Natural killer cell (primary cell): ENCODE measurements at places on chromosomes 11 and 22.

DNA sequence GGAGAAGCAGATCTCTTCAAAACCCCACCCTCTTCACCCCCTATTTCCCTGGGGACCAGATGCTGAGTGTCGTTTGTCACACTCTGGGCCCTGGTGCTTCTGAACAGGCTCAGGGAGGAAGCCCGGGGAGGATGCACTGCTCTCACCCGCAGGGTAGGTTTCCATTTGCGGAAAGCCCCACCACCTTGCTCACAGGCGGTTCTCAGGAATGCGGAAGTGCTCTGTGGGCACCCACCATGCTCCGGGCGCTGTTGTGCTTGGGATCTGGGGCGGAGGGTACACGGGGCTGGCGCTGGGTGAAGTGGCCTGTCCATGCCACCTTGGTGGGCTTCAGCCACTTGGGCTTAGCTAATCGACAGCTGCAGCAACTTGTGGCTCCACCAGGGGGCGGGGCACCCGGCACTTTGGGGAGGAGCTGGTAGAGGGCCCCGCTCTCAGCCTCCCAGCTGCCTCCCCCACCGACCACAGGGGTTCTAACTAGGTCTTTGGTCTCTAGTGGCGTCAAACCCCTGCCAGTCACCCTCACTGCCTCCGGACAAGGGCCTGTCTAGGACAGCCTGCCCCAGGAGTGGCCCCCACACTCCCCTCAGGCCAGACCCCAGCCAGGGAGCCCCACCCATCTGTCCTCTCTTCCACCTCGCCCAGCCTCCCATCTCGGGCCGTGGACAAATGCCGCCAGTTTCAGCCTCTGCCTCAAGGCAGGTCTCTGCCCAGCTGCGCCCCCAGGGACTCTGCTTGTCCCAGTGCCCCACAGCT lies 7.4 kb downstream of the NDUFV1 start:
- peak; percentile 95 for DNase-seq

DNA sequence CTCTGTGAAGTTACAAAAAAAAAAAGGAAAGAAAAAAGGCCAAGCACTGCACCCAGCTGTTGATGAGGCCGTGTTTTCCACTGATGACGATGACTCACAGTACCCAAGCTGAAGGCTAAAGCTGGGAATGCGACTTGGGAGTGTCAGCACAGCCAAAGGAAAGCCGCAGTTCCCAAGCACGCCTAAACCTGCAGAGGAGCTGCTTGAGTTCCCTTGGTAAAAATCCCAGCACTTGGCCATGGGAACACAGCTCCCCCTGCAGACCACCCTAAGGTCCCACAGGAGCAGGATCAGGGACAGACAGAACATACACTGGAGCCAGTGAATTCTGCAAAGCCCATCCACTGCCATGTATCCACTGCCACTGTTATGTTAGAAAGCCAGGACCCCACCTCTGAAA lies 39.9 kb downstream of the SERGEF start:
- DNase-seq, result no peak

GRCh38 chr11:15890031-15890713 lies 466.2 kb downstream of the SOX6 start:
- no peak for DNase-seq

DNA sequence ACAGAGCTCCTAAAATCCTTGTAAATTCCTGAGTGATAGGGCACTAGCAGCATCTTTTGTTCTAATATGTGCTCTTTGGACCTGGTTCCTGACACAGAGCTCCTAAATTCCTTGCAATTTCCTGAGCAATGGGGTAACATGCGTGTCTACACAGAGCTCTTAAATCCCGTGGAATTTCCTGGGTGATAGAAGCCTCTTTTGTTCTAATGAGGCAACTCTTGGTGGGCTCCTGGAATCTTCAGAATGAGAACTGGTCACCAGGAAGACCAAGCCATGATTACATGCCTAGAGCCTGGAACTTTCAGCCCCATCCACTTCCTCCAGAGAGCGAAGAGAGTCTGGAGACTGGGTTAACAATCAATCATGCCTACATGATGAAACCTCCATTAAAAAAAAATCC lies 19.0 kb downstream of the RSF1 start:
- DNase-seq, result no peak

- DNase-seq, result no peak
Observed at GRCh38 chr11:127027789-127028188, 27.2 kb upstream of the KIRREL3 start.

DNA sequence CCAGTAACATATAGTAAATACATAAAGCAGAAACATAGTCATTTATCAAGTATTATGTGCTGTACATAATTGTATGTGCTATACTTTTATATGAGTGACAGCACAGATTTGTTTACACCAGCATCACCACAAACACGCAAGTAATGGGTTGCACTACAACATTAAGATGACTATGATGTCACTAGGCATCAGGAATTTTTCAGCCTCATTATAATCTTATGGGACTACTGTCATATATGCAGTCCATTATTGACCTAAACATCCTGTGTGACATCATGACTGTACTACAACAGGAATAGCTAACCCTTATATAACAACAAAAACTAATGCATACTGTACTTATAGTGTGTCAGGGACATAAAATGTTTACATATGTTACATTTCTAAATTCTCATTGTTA lies 50.2 kb upstream of the IZUMO1R start:
- DNase-seq, result no peak

GRCh38 chr11:132588366-132588765 lies 943.9 kb downstream of the OPCML start:
- no peak for DNase-seq

DNA sequence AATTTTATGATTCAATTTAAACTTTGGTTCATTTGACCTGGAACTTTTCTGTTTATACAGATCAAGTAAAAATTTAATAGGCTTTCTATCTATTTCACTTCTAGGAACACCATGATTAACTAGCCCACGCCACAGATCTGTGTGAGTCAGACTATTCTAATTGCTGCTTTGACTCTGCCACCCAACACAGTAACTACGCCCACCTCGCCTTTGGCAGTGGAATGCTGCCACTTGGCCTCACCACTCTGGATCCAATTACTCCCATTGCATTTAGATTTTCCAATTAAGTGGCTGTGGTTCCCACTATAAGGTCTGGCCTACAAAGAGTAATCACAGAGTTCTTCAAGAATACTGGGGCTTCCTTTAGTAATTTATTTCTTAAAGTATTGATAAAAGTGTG lies 46.6 kb upstream of the LIN7C start:
- DNase-seq, result no peak

GRCh38 chr11:13215149-13215548 lies 62.4 kb upstream of the BMAL1 start:
- no peak for DNase-seq

- no peak for DNase-seq
Observed at GRCh38 chr11:134634897-134635831, 223.1 kb upstream of the B3GAT1 start.

DNA sequence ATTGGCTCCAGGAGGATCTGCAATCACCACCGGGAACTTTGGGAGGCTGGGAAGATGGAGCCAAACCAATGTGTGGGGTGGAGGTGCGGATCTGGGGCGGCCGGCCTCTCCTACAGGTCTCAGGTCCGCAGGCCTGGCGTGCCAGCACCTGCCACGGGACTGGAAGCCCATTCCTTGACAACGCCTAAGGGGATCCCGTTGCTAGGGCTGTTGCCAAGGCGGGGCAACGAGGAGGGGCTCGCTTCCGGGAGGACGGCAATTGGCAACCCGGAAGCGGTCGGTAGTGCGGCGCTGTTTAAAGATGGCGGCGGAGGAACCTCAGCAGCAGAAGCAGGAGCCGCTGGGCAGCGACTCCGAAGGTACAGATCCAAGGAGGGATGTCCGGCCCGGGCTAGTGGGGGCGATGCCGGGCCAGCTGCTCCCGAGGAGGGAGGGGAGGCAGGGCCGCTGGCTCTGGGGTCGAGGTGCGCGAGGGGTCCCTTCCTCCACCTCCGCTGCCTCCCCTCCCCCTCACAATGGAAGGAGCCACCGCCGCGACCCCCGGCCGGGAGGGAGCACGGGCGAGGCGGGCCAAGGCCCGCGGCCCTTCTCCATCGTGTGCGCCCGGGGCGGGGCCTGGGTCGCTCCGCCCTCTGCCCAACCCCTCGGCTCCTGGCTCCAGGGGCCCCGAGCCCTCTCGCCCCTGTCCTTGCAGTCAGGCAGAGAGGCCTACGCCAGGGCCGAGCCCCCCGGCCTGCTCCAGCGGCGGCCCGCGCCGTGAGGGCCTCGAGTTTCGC lies at the start of gene OTUB1:
TSS of gene OTUB1 (plus strand) at position 283 of the 776 bp plus-strand sequence. CDS start at position 302, 19 bp downstream.
- DNase-seq, result peak; percentile 78

DNA sequence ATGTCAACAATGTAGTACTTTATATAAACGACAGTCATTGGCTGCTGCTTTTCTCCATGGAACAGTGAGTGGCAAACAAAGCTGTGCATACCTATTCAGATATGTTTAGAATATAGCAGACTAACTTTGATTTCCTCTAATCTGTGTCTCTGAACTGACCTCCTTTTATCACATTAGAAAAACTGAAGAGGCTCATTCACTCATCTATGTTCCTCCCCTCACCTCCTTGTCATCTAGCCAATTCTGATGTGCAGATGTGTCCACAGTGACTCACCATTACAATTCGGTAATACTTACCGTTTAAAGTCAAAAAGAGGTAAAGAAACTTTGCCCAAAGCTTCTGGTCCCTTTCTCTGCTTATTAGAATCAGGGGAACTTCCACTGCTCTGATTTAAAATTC lies 51.5 kb upstream of the RPS13 start:
- no peak for DNase-seq

GRCh38 chr11:132855516-132855915 lies 676.8 kb downstream of the OPCML start:
- DNase-seq, result no peak

DNA sequence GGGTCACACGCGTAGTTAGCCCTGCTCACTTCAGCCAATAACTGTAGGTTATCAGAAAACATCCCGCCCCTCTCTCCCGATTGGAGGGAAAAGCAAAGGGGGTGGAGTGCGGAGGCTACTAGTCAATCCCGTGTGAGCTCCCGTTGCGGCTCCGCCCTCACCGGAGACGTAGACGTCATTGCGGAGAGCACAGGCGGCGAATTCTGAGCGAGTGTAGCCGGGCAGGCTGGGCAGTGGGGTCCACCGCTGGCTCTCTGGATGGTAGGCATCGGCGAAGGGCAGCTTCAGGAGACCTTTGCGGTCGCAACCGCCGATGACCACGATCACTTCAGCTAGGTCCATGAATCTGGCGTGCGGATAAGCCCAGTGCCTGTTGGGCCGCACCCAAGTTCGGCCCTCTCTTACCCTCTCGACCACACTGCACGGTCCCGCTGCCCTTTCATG lies 4.7 kb downstream of the KLHL35 start:
- DNase-seq, result peak; percentile 62

DNA sequence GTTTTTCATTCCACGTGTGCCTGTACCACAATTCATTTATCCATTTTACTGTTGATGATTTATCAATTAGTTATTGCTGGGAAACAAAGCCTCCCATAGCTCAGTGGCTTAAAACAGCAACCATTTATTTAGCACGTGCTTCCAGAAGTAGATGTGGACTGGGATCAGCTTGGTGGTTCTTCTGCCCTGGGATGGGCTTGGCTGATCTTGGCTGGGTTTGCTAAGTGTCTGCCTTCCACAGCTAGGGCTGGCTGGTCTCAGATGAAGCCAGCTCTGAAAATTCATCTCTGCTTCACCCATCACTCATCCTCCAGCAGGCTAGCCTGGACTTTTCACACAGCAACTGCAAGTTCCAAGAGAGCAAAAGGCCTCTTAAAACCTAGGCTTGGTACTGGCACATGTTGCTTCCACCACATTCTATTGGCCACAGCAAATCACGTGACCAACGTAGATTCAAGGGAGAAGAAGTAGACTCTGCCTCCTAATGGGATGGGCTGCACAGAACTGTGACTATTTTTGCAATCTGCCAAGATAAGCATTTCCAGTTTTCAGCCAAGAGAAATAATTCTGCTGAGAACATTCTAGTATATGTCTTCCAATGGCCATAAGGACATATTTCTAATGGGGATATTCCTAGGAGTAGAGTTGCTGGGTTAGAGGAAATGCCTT lies 124.9 kb downstream of the MN1 start:
- DNase-seq, result no peak

GRCh38 chr11:1163321-1163910 lies 5.7 kb downstream of the MUC5AC start:
- DNase-seq, result no peak

- no peak for DNase-seq
Observed at GRCh38 chr11:66548774-66549630, 2.3 kb downstream of the ACTN3 start.

- peak; percentile 20 for DNase-seq
Observed at GRCh38 chr11:76962583-76963416, 71.4 kb upstream of the B3GNT6 start.

GRCh38 chr11:119919656-119920055 lies 190.7 kb upstream of the NECTIN1 start:
- no peak for DNase-seq

- DNase-seq, result no peak
Observed at GRCh38 chr11:31535479-31535878, 25.9 kb downstream of the ELP4 start.

DNA sequence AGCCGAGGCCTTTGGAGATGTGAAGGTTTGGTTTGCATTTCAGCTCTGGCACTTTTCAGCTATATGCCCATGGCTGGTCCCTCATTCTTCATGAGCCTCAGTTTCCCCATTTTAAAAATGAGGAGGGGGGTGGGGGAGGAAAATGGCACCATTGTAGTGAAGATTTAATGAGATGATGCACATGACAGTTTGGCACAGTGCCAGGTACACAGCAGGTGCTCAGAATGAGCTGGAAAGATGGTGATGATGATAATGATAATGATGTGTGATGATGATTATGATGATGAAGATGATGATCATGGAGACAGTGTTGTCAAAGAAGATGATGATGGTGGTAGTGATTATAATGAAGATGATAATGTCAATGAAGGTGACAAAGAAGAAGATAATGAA lies 24.3 kb upstream of the FGF3 start:
- no peak for DNase-seq

DNA sequence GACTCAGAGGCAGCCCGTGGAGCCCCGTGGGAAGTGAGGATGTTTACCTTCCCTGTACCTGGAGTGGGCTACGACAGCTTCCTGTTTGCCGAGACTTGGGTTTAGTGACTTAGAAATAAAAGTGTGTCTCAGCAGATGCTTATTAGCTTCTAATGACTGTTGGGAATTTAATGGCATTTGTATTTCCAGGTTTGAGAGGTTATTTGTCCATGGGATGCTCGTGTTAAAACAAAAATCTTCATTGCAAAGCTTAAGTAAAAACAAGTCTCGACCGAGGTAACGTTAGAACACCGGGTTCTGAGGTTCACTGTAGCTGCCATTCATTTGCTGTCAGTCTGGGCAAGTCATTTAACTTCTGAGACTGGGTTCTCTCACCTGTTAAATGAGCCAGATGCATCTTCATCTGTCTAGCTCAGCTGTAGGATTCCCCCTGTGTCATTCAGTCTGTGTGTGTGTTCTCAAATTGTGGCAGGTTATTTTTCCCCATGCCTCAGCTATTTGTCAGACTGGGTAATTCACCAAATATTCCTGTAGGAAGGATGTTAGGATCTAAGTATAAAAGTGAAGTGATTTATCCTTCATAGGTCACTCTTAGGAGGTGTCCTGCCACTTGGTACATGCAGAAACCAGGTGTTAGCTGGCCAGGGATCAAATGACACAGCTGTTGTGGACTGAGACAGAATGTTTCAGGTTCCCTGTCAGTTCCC lies 791 bp downstream of the EI24 start:
- DNase-seq, result peak; percentile 46

- no peak for DNase-seq
Observed at GRCh38 chr22:48642550-48642949, 1185.1 kb downstream of the BRD1 start.

- no peak for DNase-seq
Observed at GRCh38 chr11:100459811-100460210, 227.3 kb upstream of the ARHGAP42 start.

- DNase-seq, result no peak
Observed at GRCh38 chr22:23845265-23846080, 6.7 kb upstream of the DERL3 start.

GRCh38 chr11:45048870-45049691 lies 97.4 kb upstream of the PRDM11 start:
- DNase-seq, result no peak

- DNase-seq, result no peak
Observed at GRCh38 chr11:43992834-43993637, 50.6 kb downstream of the C11orf96 start.
